ENCODE measurements at places on chromosomes 7 and 10. TPM values are rescaled to one million over a fixed set of nuclear protein-coding genes. Genes with fewer than 3 reads are reported as not detected.

The OPN4 gene
- not detected for total RNA-seq

The MCM10 gene
- total RNA-seq = 4.2 TPM

The GLI3 gene
- 24.1 TPM for total RNA-seq

The ASB10 gene
- 4.9 TPM for total RNA-seq

The MBL2 gene
- not detected for total RNA-seq

The SNCG gene
- total RNA-seq = 1.6 TPM

The CYP51A1 gene
- total RNA-seq = 76.6 TPM

The LRRN3 gene
- total RNA-seq = 2.5 TPM

The CHST3 gene
- total RNA-seq = 29.6 TPM

The ZNF804B gene
- not detected for total RNA-seq

The ZNF282 gene
- total RNA-seq = 26.2 TPM

The SEMA3E gene
- total RNA-seq = 3.1 TPM

The THSD7A gene
- total RNA-seq = 10.6 TPM

The KLF14 gene
- 1.1 TPM for total RNA-seq

The ANXA8 gene
- total RNA-seq = 9.3 TPM

The TSPAN13 gene
- 33.8 TPM for total RNA-seq

The TAS2R3 gene
- 5.0 TPM for total RNA-seq

The CRTAC1 gene
- 2.6 TPM for total RNA-seq

The SYNPO2L gene
- total RNA-seq = 28.0 TPM

The RAB19 gene
- not detected for total RNA-seq

The DHX32 gene
- total RNA-seq = 29.2 TPM

The COL13A1 gene
- total RNA-seq = 4.6 TPM

The AZGP1 gene
- total RNA-seq = 51.0 TPM
